Cardiac muscle cell (in vitro differentiated cells and primary cell): ENCODE measurements at places on chromosomes 13 and 19.

GRCh38 chr19:36152352-36153091 lies at the start of gene COX7A1:
Gene COX7A1 (minus strand): TSS chr19:36152447. CDS start chr19:36152407, 40 bp downstream.
- no peaks in the 10 kb centered on the region for H3K27me3 ChIP-seq
- H3K27ac ChIP-seq, result no peak within 1 kb of the TSS
- peaks cover 13% of the 10 kb centered on the region for H3K36me3 ChIP-seq
- H3K4me1 ChIP-seq, result no peaks in the 10 kb centered on the region

DNA sequence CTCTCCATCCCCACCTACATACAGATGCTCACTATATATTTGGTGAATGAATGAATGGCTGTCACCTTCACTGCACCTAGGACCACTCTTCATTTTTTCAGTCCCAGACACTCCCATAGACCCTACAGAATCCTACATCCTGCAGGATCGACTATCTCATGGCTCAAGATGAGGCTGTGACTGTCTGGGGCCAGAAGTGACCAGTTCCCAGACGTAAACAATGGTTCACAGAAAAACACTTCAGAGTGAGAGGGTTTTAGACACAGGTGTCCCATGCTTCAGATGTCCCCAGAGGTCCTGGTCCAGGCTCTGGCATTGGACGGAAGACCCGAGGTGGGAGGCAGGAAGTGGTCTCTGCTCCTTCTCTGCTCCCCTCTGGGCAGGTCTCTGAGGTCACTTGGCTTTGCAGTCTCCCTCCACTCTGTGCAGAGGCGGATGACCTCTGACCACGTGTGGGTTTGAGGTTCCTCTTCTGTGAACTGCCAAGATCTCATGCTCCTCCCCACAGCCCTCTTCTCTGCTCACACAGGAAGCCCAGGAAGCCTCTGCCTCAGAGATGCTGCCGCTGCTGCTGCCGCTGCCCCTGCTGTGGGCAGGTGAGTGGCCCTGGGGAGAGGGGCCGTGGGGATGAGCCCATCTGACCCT lies 24.9 kb downstream of the SIGLEC7 start:
- no peak overlapping the region for H3K27ac ChIP-seq
- H3K36me3 ChIP-seq, result no peaks in the 10 kb centered on the region
- H3K4me1 ChIP-seq, result no peaks in the 10 kb centered on the region
- no peak for DNase-seq
- no peaks in the 10 kb centered on the region for H3K27me3 ChIP-seq

- H3K4me1 ChIP-seq, result peaks cover 5% of the 10 kb centered on the region
- H3K4me3 ChIP-seq, result peak within 1 kb of the TSS; percentile 83
- H3K27ac ChIP-seq, result peak within 1 kb of the TSS; percentile 75
- H3K27me3 ChIP-seq, result no peaks in the 10 kb centered on the region
These were observed at the start of the genes TIMM29 and YIPF2 for GRCh38 chr19:10928563-10929401. Gene TIMM29 (plus strand): TSS chr19:10928811. CDS start chr19:10928823, 12 bp downstream. Gene YIPF2 (minus strand): TSS chr19:10928639. CDS start chr19:10928410, 229 bp downstream.

DNA sequence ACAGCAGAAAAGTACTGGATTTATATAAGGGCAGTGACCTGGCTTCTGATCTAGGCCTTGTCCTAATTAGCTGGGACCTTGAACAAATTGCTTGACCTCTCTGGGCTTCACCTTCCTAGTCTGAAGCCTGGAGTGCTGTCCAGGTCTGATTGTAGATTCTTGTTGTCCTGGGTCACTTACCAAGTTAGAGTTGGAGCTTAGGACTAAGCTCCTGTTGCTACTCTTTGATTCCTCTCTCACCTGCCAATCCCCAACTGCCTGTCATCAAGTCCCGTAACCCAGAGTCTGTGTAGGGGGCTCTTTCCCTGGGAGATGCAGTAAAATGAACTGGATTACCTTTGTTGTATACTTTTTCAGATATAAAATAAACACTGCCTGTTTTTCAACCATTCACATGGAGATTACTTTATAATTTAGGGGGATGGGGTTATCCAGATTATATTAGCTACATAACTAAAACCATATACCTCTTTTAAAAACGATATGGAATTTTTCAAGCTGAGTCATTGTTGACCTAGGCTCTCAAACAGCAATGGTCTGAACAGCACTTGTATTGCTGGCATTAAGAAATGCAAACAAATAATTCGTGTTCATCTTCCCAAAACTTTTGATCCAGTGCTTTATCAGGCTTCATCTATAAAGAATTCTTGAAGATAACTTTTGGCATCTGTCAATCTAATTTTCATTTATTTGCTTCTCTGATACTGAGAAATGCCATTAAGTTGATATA lies 5.8 kb downstream of the ARHGAP35 start:
- no peak overlapping the region for H3K4me3 ChIP-seq
- DNase-seq, result no peak
- peaks cover 31% of the 10 kb centered on the region for H3K4me1 ChIP-seq
- H3K27ac ChIP-seq, result peak overlapping the region; percentile 61
